ENCODE measurements at places on chromosomes 6 and 20. TPM values are rescaled to one million over a fixed set of nuclear protein-coding genes. Genes with fewer than 3 reads are reported as not detected.

Gene PTCRA
- polyA plus RNA-seq, result 0.62 TPM

Gene COL20A1
- polyA plus RNA-seq, result not detected

Gene OR2J3
- polyA plus RNA-seq, result not detected

Gene TRIM15
- not detected for polyA plus RNA-seq

Gene CTCFL
- not detected for polyA plus RNA-seq

Gene THBS2
- 0.06 TPM for polyA plus RNA-seq

Gene CYP39A1
- polyA plus RNA-seq, result not detected

Gene OPN5
- not detected for polyA plus RNA-seq

Gene ISM1
- not detected for polyA plus RNA-seq

Gene ZBTB9
- 1.2 TPM for polyA plus RNA-seq

Gene MOG
- polyA plus RNA-seq, result not detected

Gene C4B
- polyA plus RNA-seq, result not detected

Gene ULBP2
- not detected for polyA plus RNA-seq

Gene SIRPD
- polyA plus RNA-seq, result not detected

Gene JAG1
- polyA plus RNA-seq, result not detected

Gene CYP21A2
- polyA plus RNA-seq, result 0.10 TPM

Gene NFATC2
- 14.5 TPM for polyA plus RNA-seq

Gene MYB
- not detected for polyA plus RNA-seq

Gene SLX4IP
- polyA plus RNA-seq, result 0.52 TPM

Data from immature natural killer cell (primary cell).